Cortex of kidney (tissue), 1 donor: ENCODE measurements at places on chromosomes 6 and 20.

GRCh38 chr6:72421387-72421786 lies 200.5 kb upstream of the KCNQ5 start:
- no peak for DNase-seq

DNA sequence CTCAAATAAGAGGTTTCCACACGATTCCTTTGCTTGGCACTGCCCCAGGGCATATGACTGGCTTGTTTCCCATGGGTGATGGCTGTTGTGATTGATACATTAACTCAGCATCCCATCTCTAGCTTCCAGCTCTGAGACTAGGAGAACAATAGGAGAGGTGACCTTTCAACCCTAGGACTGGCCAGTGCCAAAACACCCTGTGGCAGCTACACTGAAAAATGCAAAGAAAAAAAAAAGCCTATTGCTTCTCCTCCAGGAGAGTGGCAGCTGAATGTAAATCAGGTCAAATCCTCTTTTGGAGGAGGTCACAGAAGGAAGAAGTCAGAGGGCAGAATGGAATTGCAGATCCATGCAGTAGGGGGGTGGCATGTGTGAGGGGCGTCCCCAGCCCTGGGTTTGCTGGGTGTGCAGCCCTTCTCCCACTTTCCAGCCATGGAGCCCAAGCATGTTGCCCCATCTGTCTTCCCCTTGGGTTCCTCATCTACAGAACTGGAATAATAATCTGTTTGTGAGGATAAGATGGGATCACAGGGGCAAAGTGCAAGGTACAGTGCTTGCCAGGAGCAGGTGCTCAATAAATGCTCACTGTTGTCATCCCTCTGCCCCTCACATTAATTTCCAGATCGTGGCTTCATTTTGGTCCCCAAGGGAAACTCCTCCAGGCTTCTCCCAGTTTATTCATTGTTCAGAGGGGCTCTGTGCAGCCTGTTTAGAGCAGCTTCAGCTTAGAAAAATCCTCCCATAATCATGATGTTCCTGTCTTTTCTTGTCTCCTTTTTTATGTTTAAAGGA lies 245.0 kb upstream of the RIN2 start:
- no peak for DNase-seq

GRCh38 chr6:18422136-18422535 lies 35.0 kb downstream of the RNF144B start:
- no peak for DNase-seq

GRCh38 chr6:19417713-19418112 lies 419.5 kb upstream of the ID4 start:
- DNase-seq: no peak

GRCh38 chr6:125752773-125753172 lies 3.3 kb downstream of the HEY2 start:
- no peak for DNase-seq

- DNase-seq: no peak
Observed at GRCh38 chr6:87738000-87738399, 36.0 kb upstream of the AKIRIN2 start.

DNA sequence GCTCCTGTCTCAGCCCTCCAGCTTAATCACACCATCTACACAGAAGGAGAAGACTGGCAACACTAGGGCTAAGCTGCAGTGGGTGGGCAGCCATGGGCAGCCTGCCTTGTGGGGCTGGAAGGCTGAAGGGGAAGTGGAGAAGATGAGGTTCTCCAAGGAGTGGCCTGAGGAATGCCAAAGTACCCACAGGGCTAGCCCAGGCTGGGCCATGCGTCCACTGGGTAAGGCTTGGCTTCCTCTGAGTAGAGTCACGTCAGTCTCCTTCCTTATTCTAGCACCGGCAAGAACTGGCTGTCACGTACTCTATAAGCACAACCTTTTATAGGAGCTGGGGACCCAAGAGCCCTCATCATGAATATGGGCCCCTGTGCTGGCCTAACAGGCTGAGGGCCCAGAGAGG lies 110.6 kb upstream of the SIRPA start:
- no peak for DNase-seq

DNA sequence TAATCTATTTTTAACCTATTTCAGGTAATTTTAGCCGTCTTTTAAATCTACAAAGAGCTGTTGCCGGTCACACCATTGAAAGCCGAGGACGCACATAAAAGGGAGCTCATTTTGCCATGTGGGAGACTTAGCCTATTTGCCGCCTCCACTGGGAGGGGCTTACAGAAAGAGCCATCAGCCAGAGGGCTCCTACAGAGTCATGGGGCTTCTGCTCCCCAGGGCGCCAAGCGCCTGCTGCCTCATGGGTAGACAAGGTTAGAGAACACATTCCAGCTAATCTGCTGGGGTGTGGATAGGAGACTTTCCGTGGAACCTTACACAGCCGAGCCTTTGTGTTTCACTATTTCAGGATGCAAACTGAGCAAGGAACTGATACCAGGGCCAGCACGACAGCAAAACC lies 12.6 kb downstream of the PCMTD2 start:
- DNase-seq: no peak

GRCh38 chr6:36018339-36018738 lies 6.1 kb downstream of the SLC26A8 start:
- DNase-seq: no peak

DNA sequence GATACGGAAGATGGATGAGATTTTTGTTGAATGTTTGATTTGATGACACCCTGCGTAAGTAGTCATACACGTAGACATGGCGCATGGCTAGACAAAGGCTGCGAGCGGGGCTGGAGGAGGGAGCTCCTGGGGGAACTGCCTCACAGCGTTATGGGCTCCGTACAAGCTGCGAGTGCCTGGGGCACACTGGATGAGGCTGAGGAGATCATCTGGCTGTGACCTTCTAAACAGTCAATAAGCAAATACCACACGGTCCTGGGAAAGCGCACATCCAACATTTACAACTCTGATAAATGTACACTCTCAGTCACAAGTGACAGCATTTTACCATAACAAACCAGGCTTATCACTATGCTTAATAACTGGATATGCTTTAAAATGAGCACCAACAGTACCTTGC lies 37.1 kb downstream of the SMLR1 start:
- no peak for DNase-seq

- no peak for DNase-seq
Observed at GRCh38 chr6:56708810-56709597, 66.3 kb upstream of the DST start.

GRCh38 chr6:169199625-169200335 lies 53.9 kb downstream of the THBS2 start:
- no peak for DNase-seq

GRCh38 chr6:37059344-37060194 lies 54.1 kb downstream of the FGD2 start:
- no peak for DNase-seq

GRCh38 chr20:57437267-57437666 lies 46.1 kb downstream of the RBM38 start:
- DNase-seq: no peak
